ENCODE measurements at places on chromosomes 6 and 20.

DNA sequence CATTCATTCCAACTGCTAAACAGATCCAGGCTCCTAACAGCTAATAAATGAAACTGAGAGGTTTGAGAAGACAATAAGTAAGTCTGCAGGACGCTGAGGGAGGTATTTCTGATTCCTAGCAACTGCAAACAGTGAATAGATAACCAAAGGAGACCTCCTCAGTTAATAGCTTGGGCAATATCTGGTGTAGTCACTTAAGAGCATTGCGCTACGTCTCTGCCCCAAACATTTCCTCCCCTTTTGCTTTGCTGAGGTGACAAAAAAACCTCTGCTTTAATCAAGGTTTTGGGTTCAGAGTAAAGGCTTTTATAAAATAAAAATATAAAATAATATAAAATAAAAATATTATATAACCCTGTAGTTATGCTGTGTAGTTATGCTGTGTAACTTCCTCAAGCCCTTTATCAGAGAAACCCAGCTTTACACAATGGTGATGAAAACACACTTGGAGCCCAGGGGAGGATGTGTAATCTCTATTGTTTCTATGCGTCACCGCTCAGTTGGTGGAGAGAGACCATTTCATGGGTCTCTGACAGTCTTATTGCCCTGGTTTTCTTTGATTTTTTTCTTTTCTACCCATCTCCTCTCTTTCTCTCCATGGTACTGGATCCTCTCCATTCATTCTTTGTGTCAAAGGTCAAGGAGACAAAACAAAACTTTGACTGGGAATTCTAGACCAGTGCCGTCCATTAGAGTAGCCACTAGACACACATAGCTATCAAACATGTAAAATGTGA lies 18.9 kb upstream of the CALHM5 start:
- no peak for DNase-seq

DNA sequence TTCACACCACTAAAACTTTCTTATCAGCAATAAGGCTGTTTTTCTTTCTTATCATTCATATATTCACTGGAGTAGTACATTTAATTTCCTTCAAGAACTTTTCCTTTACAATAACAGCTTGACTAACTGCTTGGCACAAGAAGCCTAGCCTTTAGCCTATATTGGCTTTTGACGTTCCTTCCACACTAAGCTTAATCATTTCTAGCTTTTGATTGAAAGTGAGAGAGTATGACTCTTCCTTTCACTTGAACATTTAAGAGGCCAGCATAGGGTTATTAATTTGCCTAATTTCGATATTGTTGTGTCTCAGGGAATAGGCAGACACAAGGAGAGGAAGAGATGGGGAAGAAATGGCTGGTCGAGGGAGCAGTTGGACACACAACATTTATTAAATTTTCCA lies 23.6 kb downstream of the THEMIS start:
- no peak for DNase-seq

- DNase-seq = no peak
These were observed 64.8 kb downstream of the HCRTR2 start for GRCh38 chr6:55239099-55239498.

- DNase-seq = peak; percentile 29
These were observed 369 bp downstream of the SLC4A11 start for GRCh38 chr20:3238616-3239025.

All from CD4-positive, alpha-beta T cell treated with Interleukin-4 for 1 hour (primary cell).